ENCODE measurements at places on chromosomes 7 and 10. TPM values are rescaled to one million over a fixed set of nuclear protein-coding genes. Genes with fewer than 3 reads are reported as not detected.

DNA sequence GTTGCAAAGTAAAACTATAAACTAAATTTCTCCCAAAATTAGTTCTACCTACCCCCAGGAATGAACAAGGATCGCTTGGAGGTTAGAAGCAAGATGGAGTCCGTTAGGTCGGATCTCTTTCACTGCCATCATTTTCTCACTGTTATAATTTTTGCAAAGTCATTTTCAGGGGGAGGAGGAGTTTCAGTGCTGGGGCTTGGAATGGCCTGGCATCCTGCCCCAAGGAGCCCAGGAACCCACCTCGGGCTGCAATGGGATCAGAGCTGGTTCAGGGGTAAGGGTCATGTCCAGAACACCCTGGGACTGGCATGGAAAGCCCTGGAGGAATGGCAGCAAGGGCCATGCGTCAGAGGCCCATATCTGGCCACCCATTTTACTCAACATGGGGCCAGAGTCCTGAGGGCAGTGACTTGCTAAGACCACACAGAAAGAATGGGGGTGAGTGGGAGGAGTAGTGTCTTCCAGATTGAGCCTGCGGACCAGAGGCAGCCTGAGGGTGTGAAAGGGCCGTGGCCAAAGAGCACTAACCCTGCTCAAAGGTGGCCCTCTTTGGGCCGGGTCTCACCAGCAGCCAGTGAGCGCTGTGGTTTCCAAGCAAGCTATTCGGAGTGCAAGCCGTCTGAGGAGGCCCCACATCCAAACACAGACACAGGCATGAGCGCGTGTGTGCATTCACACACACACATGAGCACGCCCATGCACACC lies 31.8 kb downstream of the GPRIN2 start:
- H3K4me3 ChIP-seq: no peak overlapping the region
- no peak overlapping the region for H3K27ac ChIP-seq
- H3K4me1 ChIP-seq: no peaks in the 10 kb centered on the region
- no peaks in the 10 kb centered on the region for H3K27me3 ChIP-seq
- DNase-seq: peak; percentile 1

Gene UCMA
- polyA plus RNA-seq: not detected

- H3K27me3 ChIP-seq: no peaks in the 10 kb centered on the region
- no peaks in the 10 kb centered on the region for H3K4me1 ChIP-seq
- peak; percentile 3 for DNase-seq
- no peaks in the 10 kb centered on the region for H3K36me3 ChIP-seq
- H3K27ac ChIP-seq: no peak overlapping the region
These were observed 444.7 kb downstream of the DGKB start for GRCh38 chr7:14457568-14458453.

DNA sequence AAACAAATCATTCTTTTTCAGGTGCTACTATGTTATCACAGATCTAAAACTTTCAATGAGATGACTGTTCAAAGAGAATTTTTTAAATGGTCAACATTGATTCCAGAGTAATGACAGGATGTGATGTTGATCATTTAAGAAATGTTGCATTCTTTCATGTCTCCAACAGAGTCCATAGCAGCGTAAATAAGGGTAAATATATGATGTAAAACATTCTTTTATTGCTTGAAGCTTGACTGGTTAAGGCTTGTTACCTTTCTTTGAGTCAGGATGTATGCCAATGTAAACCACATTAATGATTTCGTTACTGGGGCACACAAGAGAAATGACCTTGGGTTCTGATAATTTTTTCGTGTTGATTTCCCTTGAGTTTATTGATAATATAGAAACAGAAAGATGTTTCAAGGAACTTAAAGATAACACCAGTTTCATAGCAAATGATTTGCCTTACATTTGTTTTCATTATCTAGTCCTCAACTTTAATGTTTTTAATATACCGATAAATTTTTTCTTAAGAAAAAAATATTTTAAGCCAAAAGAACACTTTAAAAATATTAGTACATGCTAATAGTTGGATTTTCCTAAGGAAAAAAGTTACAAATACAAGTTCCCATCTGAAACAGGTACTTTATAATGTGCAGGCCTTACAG lies 3.5 kb downstream of the STK17A start:
- DNase-seq: no peak
- peaks cover 7% of the 10 kb centered on the region for H3K27me3 ChIP-seq
- peak overlapping the region; percentile 95 for H3K27ac ChIP-seq
- H3K4me3 ChIP-seq: peak overlapping the region; percentile 95
- peaks cover 73% of the 10 kb centered on the region for H3K4me1 ChIP-seq

DNA sequence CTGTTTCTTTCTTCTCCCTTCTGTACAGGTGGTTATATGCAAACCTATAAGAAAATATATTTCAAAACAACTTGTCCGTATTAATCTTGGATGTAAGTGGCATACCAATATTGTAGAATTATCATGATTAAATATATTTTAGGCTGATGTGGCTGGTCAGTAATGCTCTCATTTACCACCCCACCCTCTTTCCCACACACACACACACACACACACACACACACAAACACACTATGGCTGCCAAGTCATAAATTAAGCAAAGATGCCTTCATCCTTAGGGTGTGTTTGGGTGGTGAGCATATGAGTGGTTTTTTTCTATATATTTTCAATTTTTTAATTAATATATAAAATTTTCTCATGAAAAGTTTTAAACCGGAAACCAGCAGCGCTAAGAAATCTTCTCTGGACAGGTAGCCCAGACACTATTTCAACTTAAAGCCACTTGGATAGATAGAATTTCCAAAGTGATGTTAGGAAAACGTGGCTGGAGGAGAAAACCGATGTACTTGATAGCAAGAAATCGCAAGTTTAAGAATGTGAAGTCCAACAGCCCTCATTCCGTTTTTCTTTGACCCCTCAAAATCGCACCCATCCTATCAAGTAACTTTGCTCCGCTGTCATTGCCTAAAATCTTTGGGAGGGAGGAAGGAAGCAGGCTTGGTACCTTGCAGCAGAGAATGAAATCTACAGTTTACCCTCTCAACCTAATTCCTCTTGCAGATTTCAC lies 171.7 kb downstream of the FAM107B start:
- peaks cover 69% of the 10 kb centered on the region for H3K4me1 ChIP-seq
- H3K27me3 ChIP-seq: no peaks in the 10 kb centered on the region
- no peak for DNase-seq
- peak overlapping the region; percentile 99 for H3K4me3 ChIP-seq
- peak overlapping the region; percentile 73 for H3K27ac ChIP-seq
